ENCODE measurements at places on chromosomes 7 and 10.

DNA sequence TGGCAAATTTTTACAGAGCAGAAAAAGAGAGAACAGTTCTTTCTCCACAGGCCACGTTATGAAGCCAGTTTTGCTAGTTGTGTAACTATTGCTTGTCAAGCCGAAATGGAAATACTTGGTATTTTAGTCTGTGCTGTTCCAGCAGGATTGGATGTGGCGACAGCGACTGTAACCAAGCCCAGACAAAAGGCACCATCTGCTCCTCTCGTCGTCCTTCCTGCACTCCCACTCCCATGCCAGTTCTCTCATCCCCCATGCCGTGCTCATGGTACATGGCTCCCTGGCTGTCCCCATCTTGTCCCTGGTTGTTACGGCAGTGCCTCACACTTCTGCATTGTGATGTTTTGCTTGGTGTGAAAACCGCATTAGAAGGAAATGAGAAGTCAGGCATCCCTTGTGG lies 185.7 kb upstream of the FZD8 start:
- DNase-seq: no peak

- DNase-seq: no peak
These were observed 51.4 kb downstream of the PCDH15 start for GRCh38 chr10:54749623-54750022.

DNA sequence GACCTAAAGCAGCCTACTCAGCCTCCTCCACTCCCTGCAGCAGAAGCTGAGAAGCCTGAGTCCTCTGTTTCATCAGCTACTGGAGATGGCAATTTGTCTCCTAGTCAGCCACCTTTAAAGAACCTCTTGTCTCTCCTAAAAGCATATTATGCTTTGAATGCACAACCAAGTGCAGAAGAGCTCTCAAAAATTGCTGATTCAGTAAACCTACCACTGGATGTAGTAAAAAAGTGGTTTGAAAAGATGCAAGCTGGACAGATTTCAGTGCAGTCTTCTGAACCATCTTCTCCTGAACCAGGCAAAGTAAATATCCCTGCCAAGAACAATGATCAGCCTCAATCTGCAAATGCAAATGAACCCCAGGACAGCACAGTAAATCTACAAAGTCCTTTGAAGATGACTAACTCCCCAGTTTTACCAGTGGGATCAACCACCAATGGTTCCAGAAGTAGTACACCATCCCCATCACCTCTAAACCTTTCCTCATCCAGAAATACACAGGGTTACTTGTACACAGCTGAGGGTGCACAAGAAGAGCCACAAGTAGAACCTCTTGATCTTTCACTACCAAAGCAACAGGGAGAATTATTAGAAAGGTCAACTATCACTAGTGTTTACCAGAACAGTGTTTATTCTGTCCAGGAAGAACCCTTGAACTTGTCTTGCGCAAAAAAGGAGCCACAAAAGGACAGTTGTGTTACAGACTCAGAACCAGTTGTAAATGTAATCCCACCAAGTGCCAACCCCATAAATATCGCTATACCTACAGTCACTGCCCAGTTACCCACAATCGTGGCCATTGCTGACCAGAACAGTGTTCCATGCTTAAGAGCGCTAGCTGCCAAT lies 202.2 kb downstream of the ZEB1 start:
- DNase-seq: no peak

- no peak for DNase-seq
These were observed 50.1 kb downstream of the POLR3A start for GRCh38 chr10:77979221-77979620.

DNA sequence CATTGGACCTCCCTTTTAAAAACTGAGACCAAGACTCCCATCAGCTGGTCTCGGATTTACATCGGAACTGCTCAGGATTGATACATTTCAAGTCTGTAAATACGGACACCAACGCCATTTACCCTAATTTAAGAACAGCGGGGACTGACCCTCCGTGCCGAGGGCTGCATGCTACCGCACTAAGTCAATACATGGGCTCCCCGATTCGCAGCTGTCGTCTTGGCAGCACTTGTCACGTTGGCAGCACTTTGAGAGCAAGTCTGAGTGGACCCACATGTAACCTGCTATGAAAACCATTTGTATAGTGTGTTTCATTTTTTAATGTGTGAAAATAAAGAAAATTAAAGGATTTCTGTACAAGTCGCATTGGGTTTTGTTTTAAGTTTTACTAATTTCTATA lies 83.4 kb downstream of the EZH2 start:
- no peak for DNase-seq

DNA sequence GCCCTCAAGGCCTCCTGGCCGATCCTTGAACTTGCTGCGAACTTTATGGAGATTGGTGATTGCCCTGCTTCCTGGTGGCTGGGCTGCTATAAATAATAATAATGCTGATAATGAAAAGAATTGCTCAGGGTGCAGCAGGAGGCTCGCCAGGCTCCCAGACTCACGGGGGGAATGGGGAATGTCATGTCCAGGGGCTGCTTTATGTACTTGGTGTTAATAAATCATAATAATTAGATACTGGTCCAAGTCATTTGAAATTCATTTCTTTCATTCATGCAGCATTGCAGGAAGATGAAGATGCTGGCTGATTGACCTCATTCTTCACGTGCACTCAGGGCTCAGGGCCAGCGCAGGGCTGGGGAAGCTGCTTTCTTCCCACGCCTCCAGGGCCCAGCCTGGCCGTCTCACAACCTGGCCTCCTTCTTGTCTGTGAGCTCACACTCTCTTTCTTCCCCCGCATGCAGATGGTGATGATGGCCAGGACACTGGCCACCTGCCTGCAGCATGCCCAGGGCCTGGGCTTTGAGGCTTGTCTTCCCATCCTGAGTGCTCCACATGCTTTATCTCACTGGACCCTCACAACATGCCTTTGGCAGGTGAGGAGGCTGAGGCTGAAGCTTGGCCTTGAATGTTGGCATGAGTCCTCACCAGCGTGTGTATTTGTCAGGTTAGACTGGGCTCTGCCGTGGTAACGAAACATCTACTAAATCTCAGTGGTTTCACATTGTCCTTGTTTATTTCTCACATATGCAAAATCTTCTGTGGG lies 138.4 kb upstream of the TNS3 start:
- DNase-seq: no peak

DNA sequence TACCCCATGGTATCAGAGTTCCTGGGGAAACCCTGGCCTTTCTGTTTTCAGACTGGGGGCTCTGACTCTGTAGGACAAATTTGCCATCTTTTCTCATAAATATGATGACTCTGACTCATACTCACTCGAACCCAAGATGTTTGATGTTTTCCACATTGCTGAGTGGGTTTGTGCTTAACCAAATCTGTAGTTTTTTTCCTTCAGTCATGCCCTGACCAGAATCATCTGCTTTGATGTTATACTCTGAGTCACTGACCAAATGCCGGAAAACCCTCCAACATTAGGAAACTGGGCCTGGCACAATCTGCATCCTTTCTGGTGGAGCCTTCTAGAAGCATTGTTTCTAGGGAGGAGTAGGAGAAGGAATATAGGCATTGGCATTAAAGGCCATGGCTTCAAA lies 118.7 kb downstream of the C10orf105 start:
- no peak for DNase-seq

DNA sequence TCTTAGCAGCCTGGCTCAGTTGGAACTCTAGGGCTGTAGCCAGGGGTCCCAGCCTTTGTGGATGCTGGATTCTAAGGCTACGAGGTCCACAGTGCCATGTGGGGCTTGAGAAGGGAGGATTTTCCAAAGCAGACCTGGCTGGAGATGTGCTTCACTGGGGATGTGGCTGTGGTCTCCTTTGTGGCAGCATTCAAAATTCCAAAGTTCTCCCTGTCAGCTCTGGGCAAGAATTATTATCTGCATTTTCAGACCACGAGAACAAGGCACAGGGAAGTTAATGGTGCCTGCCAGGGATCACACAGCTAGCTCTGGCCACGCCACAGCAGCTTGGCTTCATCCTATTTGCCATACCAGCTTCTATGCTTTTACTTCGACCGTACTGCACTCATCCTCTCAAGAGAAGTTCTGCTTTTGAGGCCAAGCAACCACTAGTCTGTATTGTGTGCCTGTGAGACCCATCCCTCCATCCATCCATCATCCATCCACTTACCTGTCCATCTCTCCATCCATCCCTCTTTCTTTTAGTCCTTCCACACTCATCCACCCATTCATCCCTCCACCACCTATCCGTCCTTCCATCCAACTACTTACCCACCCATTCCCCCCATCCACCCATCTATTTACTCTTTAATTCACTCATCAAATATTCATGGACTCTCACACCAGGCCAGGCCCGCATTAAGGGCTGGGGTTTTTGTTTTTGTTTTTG lies 71.5 kb downstream of the ZMIZ1 start:
- no peak for DNase-seq

DNA sequence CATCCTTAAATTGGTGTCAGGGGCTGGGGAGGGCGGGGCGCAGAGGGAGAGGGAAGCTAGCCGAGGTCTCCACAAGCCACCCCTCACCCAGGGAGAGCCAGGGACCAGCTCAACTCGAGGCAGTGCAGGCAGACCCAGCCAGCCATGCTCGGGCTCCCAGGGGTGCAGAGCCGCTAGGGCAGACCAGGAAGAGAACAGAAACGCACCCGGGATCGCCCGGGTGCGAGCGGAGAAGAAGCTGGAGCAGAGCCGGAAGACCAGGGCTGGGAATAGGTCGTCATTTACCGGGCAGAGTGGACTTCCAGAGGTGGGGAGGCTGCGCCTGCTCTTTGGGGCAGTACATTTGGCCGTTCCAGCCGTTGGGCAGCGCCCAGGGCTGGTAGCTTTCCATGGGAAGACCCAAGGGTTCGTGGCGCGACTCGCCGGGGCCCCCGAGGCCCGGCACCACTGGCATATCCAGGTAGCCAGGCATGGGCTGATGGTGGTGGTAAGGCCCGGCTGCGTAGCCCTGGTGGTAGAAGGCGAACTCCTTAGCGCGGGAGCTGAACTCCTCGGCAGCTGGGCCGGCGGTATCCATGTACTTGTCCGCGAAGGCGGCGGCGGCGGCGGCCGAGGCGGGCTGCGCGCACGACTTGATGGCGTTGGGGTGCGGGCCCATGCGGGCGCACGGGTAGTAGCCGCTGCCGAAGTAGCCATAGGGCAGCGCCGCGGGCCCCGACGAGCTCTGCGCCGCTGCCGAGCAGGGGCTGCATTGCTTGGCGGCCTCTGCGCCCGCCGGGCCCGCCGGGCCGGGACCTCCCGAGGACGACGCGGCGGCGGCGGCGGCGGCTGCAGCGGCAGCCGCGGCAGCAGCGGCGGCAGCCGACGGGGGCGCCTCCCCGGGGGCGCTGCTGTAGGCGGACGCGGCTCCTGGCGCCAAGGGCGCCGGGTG lies 755 bp downstream of the HOXA13 start:
- DNase-seq: no peak

DNA sequence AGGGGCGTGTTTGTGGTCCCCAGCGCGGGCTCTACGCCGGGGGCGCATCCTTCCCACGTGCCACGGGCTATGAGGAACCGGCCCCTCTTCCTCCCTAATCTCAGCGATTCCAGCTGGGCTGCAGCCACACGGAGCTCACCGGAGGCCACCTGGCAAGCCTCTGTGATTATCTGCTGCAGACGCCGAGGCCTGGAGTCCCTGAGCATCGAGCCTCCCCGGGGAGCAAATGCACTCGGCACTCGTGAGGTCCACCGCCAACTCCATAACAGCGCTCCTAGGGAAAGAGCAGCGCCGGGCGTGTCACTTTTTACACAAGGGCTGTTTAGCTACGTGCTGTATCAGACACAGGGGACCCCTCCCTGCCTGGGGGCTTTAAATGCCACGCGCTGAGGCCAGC lies 101.2 kb downstream of the DYNC2I1 start:
- no peak for DNase-seq

GRCh38 chr7:3432911-3433310 lies 131.9 kb downstream of the SDK1 start:
- DNase-seq: no peak

GRCh38 chr10:79404231-79404609 lies 41.2 kb downstream of the ZCCHC24 start:
- DNase-seq: no peak

DNA sequence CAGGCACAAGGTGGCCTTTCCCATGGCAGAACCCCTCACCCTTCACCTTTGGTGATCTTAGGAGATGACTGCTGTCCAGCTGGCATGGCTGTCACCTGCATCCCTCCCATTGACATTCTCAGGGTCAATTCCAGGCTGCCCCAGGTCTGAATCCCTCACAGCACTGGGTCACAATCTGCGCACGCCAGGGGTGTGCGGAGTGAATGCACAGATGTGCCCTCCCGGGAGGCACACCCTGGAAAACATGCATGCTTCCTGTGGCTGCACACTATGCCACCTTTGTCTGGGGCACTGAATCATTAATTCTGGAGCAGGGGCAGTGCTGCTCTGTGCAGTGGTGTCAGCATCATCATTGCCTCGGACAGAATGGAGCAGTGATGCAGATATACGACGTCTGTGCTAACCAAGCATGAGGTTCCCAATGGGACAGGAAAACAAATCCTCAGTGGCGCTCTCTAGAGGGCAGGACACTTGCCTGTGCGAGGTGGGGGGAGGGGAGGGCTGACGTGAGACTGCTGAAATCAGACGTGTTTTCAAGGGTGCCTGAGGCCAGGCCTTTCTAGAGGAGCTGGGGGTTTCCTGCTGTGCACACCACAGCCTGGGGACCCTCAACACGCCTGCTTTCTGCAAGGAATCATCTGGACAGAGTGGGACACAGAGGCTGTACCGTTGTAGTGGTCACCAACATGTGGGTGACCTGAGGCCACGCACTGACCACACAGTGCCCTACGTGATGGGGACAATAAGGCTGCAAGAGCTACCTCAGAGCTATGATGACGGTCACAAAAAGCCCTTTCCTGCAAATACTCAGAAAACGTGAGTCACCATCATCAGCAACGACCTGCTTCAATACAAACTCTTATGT lies 77.9 kb downstream of the HIPK2 start:
- DNase-seq: no peak

DNA sequence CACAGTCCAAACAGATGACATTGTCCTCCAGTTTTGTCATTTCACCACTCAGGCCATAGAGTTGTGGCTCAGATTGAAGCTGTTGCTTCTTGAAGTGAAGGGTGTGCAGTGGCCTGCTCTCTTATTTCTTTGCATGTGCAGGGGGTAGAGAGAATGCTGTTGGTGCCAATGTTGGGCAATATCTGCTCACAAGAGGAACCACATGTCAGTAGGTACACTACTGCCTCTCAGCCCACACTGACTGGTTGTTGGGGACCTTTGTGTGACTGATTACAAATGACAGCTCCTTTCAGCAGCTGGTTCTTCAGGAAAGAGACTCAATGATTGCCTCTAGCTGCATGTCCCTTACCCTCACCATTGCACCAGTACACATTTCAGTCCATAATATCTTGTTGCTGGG lies 21.9 kb upstream of the SFTPA1 start:
- DNase-seq: no peak

- DNase-seq: no peak
These were observed 34.0 kb downstream of the PSAP start for GRCh38 chr10:71816936-71817618.

- no peak for DNase-seq
These were observed 24.5 kb upstream of the SLC26A3 start for GRCh38 chr7:107827501-107827900.

GRCh38 chr7:133609806-133610205 lies 356.9 kb downstream of the EXOC4 start:
- DNase-seq: no peak

GRCh38 chr10:34739915-34740314 lies 75.2 kb downstream of the PARD3 start:
- no peak for DNase-seq

Data from AML-193 (cell line).